ENCODE measurements at places on chromosomes 5 and 9.

DNA sequence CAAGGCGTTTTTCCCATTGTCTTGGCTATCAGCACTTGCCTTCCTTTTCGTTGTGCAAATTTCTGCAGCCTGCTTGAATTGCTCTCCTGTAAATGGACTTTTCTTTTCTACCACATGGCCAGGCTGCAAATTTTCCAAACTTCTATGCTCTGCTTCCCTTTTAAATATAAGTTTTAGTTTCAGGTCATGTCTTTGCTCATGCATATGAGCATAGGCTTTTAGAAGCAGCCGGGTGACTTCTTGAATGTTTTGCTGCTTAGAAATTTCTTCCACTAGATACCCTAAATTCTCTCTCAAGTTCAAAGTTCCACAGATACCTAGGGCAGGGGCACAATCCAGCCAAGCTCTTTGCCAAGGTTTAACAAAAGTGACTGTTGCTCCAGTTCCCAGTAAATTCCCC is 22.4 kb upstream of the PTPDC1 start:
- no peak for DNase-seq

GRCh38 chr5:10528056-10528816 is 35.6 kb upstream of the ANKRD33B start:
- no peak for DNase-seq

GRCh38 chr9:22079873-22080341 is 70.8 kb upstream of the CDKN2B start:
- no peak for DNase-seq

GRCh38 chr9:9790216-9790872 is 822.5 kb downstream of the PTPRD start:
- no peak for DNase-seq

GRCh38 chr5:31235381-31235780 is 41.9 kb downstream of the CDH6 start:
- DNase-seq: no peak

DNA sequence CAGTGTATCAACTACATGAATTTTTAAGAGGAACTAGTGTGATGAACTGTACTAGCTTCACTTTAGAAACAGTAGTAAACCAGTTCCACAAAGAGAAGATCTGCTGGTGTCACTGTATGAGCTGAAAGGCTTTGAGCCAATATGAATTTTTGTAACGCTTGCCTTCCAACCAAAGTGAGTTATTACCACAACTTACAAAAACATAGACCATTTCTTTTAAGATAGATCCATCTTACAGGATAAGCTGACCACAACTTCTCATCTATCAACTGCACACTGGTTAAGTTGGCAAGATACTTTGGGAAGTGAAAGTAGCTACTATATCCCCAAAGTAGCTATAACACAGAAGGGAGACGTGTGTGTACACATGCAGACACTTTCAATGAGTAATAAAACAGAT is 849.6 kb upstream of the DMAC1 start:
- no peak for DNase-seq

GRCh38 chr5:6432206-6432605 is 16.5 kb upstream of the UBE2QL1 start:
- no peak for DNase-seq

DNA sequence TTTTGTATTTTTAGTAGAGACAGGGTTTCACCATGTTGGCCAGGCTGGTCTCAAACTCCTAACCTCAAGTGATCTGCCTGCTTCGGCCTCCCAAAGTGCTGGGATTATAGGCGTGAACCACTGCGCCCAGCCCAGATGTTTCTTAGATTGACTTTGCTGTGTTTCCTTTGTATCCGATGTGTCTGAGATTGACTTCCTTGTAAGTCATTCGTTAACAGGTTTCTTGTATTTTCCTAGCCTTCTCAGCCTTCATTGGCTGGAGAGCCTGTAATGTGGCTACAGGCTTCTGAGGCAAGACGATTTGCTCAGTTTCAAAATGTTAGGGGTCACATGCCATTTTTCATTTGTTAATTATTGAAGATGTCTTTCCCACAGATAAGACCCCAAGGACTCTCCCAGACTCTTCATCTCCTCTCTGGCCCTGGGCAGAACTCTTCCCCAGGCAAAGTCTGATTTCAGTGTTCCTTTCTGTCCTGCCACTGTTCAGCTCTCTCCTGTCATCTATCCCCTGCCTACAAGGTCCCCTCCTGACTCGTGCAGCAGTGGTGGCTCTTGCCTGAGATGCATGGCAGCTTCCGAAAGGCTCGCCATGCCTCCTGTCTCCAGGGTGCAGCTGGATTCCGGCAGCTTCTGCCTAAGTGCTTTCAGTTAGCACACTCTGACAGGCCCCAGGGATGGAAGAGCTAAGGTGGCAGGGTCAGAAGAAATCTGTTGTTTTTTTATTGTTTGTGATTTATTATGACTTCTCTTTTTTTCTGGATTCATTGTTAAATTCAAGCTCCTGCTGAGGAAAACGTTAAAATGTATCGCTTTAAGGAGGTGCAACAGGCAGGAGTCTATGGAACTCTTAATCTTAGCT is 206.4 kb downstream of the AOPEP start:
- DNase-seq: no peak

- DNase-seq: no peak
Observed at GRCh38 chr5:56377573-56377972, 144.4 kb upstream of the ANKRD55 start.

DNA sequence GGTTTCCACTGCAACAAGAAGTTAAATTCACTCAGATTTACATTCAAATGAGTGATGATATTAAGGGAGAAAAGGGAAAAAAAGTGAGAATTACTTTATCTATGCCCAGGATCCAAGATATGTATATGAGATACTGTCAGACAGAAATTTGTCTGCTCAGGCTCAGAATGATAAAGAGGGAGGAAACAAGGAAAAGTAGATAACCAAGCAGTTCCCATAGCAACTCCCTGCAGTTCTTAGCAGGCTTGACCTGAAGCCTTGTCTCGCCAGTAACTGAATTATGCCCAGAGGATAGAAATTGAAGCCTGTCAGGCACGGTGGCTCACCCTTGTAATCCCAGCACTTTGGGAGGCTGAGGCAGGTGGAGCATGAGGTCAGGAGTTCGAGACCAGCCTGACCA is 304.4 kb downstream of the TLE1 start:
- DNase-seq: no peak

DNA sequence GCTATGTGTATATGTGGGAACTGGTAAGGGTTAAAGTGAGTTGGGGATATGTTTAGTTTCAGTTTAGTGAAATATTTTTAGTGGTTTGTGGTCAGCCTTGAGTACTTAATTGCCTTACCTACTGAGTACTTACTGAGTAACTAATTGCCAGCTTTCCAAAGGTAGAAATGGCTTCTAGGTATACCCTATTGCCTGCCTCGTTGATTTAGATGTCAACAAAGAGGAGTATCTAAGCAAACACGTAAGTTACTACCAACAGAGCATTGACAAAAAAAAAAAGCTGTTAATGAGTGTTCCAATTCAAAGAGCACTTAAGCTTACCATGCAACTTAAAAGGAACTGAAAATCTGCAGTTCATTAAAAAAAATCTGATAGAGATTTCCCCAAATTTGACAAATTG is 8.8 kb downstream of the ATP10B start:
- no peak for DNase-seq

DNA sequence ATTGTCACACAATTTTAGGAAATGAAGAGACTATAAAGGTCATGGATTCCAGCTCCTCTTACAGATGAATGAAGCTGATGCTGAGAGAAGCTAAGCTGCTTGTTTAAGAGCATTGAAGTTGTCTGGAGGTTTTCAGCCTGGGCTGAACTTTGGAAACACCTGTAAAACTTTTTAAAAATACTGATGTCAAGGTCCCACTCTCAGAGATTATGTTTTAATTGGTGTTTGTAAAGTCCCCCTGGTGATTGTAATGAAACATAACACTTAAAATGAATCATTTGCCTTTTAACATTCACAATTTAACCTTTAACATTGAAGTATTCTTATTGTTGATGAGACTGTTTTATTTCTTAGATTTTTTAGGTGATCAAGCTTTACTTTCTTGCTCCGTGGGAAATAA is 16.4 kb downstream of the RAD23B start:
- DNase-seq: no peak

- DNase-seq: no peak
Observed at GRCh38 chr5:93430673-93431199, 150.3 kb downstream of the NR2F1-AS1 start.

- no peak for DNase-seq
Observed at GRCh38 chr5:27830546-27830945, 792.2 kb upstream of the CDH9 start.

DNA sequence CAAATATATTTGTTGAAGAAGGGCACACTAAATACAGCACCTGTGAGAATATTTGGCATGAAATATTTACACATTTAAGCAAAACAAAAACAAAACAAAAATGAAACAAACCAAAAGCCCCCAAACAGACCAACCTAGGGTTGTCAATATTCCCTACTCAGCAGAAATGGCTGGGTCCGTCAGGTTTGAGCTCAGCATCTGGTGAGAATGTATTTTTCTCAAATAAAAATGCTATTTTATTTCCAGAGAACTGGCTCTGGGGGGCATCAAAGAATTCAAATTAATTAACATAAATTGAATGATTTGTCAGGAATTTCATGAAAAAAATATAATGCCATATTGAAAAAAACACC is 142.8 kb upstream of the COL5A1 start:
- DNase-seq: no peak

- DNase-seq: no peak
Observed at GRCh38 chr5:120086081-120086480, 378.0 kb upstream of the PRR16 start.

- DNase-seq: no peak
Observed at GRCh38 chr5:172410662-172411483, 43.5 kb downstream of the SH3PXD2B start.

DNA sequence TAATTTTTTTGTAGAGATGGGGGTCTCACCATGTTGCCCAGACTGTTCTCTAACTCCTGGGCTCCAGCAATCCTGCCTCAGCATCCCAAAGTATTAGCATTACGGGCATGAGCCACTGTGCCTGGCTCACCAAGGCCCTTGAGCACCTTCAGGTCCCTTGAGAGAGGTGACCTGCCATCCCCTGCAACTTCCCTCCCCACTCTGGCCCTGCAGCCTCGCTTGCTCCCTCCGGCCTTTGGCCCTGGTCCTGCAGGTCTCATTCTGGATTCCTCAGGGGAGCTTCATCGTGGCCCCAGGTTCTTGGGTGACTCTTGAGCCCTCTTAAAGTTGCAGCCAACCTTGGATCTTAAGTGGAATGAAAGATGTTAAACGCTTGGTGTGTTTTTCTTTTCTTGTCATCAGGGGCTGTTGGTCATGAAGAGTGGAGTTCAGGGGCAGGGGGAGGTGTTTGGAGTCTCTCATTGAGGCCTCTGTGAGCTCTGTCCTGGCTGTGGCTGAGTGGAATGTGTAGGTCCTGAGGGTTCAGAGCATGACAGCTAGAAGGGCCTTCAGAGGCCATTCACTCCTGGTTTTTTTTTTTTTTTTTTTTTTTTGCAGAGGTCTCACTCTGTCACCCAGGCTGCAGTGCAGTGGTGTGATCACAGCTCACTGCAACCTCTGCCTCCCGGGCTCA is 33.0 kb downstream of the PPARGC1B start:
- no peak for DNase-seq

DNA sequence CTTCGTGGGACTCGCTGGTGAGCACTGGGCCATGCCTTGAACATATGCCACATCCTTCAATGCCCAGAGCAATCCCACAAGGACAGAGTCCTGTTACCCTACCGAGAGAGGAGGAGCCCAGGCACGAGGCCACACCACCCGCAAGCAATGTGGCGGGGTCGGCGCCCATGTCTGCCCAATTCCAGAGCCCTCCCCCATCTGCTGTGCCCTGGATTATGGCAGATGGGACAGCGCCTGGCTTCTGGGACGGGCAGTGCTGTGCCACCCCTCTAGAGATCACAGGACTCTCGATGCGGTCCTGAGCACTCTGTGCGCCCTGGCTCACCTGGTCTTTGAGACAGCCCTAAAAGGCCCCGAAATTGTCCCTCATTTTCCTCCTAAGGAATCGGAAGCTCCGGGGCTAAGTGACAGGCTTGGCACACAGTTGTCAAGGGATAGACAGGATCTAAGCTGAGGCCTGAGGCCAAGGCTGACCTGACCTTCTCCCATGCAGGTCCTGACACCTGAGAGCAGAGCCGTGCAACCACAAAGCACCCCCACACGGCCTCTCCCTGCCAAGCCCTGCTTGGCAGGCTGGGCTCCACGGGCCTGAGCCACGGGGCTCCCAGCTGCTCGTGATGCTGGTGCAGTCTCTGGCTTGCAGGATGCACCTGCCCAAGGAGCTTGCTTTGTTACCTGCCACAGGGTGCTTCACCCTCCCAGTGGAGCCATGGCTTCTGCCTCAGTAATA is 48.8 kb downstream of the PRRT1B start:
- DNase-seq: no peak

DNA sequence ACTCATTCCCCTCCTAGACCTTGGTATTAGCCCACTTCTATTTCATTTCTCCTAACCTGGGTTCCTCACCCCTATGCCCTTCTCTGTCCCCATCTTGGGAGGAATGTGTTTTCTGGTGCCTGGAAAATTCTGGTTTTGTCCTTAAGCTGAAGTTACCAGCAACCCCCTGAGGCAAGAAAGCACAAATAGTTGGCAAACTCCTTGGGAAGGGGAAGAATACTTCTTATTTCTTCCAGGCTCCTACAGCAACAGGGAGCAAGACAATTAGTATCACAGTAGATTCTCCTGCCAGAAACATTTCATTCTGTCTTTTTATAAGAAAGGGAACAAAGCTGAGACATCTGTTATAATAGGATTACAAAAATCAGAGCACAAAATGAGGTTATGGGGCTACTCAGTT is 142.5 kb downstream of the SNCAIP start:
- DNase-seq: no peak

DNA sequence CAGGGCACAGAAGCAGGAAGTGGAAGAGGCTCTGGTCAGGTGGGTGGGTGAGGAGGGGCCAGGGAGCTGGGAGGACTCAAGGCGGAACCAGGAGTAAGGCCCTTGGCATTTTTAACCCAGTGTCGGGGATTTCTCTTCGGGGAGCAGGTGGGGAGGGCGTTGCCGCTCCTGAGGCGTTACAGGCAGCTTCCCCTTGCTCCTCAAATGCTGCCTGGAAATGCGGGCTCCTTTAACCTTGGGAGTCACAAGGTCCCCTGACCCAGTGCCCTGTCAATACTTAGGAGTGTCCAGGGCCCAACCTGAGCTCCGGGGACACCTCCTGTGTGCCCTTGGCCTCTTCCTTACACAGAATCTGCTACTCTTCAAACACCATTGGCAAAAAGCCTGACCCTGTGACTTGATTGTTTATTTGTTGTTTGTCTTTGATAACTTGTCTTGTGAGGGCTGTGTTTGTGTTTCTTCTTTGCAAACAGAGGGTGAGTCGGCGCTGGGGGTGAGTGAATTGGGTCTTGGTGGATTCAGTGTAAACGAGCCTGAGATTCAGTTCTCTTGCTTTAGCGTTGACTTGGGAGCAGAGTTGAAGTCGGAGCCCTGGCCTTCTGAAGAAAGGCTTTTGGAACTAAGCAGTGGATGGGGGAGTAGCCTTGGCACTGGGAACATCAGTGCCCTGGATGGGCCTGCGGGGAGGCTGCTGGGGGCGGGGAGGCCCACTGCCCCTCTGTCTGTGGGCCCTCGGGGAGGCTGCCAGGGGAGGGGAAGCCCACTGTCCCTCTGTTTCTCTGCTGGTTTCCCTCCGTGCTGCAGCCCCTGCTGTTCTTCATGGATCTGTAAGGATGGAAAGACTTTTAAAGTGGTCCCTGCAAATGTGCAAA is 300.7 kb upstream of the IRX4 start:
- no peak for DNase-seq

Data from cerebellar nuclear complex (tissue), 1 donor.